Smooth muscle cell of the brain vasculature (primary cell): ENCODE measurements at places on chromosomes 16 and 17.

- no peak for DNase-seq
Measured at GRCh38 chr17:43702637-43703036, 40.9 kb upstream of the MEOX1 start.

GRCh38 chr17:27157898-27158297 is 136.0 kb upstream of the WSB1 start:
- no peak for DNase-seq

- DNase-seq, result peak; percentile 83
Measured at GRCh38 chr16:85569615-85570212, 43.4 kb upstream of the GSE1 start.

DNA sequence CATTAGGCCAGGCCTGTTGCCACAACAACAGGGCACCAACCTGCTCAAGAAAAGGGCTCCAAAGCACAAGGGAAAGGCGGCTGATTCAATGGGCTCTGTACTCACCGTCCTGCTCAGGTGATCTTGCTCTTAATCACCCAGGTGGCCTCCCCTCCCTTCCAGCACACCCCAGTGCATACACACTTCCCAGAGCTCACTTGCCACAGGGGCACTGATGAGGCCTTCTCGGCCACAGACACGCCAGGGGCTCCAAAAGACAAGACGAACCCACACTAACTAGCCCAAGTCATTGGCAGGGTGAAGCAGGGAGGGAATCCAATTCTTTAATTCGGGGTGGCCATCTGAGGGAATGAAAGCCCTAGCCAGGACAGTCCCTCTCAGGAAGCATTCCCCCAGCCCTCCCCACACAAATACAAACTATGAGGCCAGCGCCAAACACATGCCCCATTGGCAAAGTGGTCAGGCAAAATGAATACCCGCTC is 1.4 kb downstream of the MYO18A start:
- DNase-seq, result no peak

GRCh38 chr16:1333149-1333812 is at the start of gene BAIAP3:
Gene BAIAP3 (plus strand): TSS chr16:1333645. CDS start chr16:1338550, 4,905 bp downstream.
- DNase-seq, result no peak

DNA sequence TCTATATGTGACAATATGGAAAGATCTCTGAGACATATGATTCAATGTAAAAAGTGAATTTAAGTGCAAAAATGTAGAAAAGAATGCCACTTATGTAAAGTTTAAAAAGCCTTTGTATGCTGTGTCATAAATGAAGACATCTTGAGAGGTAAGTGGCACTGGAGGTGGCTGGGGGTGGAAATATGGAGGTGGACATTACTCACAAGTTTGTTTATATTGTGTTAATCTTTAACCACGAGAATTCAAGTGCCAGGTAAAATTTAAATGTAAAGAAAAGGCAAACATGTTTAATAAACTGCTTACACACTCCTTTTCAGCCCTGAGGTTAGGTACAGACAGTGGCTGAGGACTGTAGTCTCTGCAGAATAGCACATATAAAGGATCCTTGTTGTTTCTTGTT is 235.1 kb downstream of the ABCC12 start:
- no peak for DNase-seq

- no peak for DNase-seq
Measured at GRCh38 chr16:35414139-35414538, 1954.7 kb downstream of the TP53TG3F start.

DNA sequence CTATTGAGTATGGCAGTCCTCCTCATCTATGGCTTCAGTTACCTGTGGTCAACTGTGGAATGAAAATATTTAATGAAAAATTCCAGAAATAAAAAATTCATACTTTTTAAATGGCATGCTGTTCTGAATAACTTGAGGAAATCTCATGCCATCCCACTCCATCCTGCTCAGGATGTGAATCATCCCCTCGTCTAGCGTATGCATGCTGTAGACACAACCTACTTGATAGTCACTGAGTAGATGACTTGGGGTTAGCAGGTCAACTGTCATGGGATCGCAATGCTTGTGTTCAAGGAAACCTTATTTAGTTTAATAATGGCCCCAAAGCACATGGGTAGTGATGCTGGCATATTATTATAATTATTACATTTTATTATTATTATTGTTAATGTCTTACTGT is 4.8 kb upstream of the VAC14 start:
- no peak for DNase-seq

DNA sequence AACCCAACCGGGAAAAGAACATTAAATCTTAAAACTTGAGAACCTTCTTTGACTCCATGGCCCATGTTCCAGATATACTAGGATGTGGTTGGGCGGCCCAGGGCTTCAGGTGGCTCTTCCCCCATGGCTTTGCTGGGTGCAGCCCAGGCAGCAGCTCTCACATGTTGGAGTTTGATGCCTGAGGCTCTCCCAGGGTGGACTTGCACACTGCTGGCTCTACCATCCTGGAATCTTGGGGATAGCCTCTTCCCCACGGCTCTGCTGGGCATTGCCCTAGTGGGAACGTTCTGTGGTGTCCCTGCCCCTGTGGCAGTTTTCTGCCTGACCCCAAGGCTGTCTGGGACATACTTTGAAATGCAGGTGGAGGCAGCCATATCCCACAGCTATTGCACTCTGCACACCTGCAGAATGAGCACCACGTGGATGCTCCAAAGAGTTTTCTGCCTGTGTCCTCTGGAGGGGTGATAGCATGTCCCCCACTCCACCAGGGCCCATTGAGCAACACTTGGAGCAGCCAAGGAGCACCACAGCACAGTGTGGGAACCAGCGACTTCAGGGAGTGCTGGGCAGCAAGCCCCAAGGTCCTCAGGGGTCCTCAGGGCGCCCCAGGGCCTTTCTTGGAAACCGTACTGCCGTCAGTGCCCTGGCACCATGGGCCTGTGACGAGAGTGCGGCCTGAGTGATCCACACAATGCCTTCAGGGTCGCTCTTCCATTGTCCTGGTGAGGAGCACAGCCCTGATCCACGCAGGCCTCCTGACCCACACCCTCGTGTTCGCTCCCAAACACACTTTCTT is 70.8 kb downstream of the GOSR1 start:
- no peak for DNase-seq

DNA sequence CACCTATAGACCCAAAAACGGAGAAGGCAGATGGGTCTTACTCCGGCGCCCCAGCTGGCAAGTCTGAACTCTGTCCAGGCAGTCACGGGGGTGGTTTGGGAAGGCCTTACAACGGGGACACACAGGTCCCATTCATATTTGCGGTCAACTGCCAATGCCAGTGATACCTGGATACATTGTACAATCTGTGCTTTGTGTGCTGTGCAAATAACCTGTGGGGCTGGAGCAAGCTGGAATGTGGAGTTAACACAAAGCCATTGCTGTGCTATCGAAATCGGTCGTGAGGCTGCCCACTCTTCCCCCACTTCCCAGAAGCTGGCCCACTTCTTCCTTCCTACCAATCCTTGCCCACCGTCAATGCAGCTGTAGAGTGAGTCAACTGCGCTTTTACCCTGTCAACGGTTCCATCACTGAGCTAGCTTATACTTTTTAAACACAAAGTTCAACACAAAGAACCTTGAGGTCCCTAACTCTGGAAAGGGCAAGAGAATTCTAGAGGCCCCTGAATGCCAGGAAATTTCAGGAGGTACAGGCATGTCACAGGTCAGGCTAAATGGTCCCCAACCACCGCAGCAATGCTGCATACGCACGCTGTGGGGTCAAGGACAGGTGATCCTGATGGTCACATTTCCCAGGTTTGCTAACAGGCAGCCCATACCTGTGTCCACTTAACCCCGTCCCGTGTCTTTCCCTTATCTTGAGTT is 122.8 kb downstream of the ZFHX3 start:
- no peak for DNase-seq

DNA sequence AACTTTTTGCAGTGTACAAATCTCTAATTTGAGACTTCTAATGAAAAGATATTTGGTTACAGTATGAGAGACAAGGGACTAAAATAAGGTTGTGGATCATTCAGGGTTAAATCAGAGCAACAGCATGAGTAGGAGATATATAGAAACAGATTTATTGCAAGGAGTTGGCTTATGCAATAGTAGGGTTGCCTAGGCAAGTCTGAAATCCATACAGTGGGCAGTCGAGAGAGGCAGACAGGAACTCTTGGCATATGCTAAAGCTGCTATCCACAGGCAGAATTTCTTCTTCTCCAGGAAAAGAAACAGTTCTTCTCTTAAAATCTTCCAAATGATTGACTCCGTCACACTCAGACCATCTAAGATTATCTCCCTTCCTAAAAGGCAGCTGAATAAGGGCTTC is 500.8 kb downstream of the MAF start:
- no peak for DNase-seq

DNA sequence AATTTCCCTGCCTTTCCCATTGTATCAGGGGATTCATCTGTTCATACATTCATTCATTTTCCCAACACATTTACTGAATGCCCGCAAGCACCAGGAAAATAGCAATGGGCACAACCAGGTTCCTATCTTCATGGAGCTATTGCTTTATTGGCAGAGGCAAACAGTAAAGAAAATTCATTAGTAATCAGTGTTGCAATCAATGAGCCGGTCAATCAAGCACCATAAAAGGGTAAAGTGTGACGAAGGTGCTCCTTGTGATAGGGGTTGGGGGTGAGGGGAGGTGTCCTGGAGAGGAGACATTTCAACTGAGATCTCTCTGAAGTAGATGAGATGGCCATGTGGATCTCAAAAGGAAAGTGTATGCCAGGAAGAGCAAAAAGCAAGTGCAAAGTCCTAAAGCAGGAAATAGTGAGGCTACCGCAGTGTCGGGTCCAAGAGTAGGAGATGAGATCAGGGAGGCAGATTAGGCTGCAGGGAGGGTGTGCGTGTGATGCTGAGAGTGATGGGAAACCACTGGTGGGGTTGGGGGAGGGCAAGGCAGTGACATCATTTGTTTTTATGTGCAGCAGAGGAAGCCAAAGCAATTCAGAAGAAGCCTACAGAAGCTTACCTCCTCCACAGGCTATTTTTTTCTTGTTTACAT is 28.4 kb downstream of the CDH13 start:
- DNase-seq, result no peak

DNA sequence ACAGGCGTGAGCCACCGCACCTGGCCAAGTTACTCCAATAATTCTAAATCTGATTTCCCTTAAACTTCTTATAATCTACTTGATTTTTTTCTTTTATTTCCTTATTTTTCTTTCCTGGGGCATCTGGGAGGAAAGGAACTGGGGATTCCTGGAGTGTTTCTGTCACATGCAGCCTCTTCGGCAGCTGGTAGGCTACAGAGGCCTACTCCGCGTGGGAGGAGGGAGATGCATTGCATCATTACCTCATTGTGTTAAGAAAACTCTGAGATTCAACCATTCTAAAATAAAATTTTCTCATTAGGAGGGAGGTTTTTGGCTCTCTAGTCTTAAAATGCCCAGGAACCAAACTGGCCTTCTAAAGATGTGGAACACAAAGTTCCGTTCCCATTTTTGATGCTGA is 64.0 kb downstream of the SOX9 start:
- no peak for DNase-seq
